Activated CD4-positive, alpha-beta T cell treated with anti-CD3 and anti-CD28 coated beads, Interleukin-2, amount 50 U/mL, for 16 hours (primary cell): ENCODE measurements at places on chromosomes 6 and 20.

GRCh38 chr6:158338311-158339112 lies 26.2 kb downstream of the TULP4 start:
- DNase-seq = no peak

- DNase-seq = no peak
Measured at GRCh38 chr20:2108987-2109386, 7.4 kb downstream of the STK35 start.

DNA sequence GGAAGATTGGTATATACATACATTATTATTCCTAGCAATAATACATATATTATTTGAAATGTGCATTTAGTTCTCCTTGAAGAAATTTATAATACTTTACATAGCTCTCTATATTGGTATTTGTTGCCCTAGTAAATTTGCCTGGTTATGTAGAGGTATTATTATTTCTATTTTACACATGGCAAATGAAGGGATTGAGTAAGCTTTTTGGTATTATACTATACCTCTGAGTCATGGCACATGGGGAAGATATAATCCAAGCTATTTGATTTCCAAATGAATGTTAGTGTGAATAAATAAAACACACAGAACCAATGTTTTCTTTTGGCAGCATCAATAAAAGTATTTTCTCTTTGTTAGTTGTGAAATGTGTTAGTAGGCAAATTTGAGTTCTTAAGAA lies 409.6 kb upstream of the SLC35B3 start:
- no peak for DNase-seq

- no peak for DNase-seq
Measured at GRCh38 chr6:88662163-88662580, 301.2 kb downstream of the RNGTT start.

DNA sequence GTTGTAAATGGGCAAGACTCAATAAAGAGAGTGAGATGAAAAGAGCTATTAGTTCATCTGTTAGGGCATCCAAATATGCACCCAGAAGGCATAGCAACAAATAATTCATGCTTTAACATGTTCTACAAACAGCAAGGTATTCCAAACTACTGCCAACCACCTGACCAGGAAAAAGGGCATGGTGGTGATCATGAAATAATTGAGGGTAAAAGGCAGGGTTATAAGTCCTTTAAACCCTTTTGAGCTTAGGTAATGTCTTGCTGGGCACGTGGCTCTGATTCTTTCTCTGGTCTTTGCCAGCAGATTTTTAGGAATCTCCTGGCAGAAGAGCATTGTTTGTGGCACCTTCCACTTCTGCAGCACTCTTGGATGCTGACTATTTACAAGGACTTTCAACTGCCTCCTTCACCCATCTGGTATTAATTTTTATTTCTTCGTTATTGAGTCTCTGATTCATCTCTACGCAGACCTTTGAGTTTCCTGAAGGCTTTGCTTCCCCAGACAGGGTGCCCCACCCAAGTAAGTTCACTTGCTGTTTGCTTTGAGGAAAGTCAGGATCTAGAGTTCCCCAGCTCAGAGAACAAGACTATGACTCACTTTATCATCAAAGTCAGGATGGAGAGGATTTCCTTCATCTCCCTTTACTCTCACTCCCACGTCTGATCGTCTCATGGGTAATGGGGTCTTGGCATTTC lies 83.4 kb upstream of the NEDD9 start:
- no peak for DNase-seq

DNA sequence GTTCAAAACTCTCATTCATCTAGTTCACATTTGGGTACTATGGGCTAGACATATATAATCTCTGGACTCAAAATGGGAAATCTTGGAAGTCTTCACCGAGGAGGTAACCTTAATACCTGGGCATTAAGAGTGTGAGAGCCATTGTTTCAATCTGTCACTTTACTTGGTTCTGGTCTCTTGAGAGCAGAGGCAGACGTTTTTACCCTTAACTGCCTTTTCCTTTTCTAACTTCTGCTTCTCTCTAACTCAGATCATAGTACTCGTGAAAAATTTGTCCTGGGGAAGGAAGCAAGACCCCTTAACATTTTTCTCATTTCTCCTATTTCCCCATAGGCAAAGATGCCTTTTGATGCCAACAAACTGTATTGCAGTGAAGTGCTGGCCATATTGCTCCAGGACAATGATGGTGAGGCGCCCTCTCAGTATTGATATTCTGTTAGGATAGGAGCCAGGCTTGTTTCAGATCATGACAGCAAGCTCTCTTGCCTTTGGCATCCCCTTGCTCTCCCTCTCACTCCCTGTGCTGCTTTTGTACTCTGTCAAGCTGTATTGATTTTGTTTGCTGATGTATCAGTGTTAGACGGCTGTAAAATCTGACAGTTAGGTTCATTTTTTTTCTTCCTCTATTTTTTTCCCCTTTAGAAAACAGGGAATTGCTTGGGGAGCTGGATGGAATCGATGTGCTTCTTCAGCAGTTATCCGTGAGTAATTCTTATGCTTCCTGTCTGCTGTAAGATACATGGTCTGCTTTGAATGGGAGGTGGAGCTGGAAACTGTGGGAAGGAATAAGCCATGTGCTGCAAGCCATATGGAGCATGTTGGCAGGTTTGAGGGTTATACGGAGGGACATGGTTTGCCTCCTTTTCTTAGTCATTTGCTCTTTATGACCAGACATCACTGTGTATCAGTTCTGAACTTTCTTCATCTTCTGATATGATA lies 83.5 kb downstream of the CTNNBL1 start:
- DNase-seq = no peak

DNA sequence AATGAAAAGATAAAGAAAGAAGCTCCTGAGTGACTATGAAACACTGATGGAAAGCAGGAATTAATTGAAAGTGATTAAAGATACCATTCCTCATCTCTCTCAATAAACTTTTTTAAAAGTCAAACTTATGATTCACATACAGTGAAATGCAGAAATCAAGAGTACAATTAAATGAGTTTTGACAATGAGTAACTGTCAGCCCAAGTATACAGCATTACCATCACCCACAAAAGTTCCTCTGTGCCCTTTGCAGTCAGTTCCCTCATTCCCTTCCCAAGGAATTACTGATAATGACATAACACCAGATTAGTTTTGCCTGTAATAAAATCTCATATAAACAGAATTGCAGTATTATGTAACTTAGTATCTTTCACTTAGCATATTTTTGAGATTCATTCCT lies 44.5 kb downstream of the ATG5 start:
- DNase-seq = no peak

DNA sequence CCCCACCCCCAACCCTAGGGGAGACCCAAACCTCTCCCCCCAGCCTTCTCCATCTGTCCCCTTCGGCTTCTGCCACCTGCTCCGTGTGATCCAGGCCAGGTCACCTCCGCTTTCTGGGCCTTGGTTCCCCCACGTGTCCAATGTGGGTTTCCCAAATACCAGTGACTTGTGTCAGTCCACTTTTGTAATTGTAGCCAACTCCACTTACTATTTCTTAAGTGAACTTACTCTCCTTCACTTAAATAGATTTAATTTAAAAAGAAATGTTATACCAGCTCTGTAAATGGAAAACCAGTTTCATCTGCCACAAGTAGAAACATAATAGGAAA lies 10.0 kb upstream of the FAM110A start:
- DNase-seq = no peak

GRCh38 chr6:14826456-14826855 lies 419.4 kb upstream of the JARID2 start:
- no peak for DNase-seq

DNA sequence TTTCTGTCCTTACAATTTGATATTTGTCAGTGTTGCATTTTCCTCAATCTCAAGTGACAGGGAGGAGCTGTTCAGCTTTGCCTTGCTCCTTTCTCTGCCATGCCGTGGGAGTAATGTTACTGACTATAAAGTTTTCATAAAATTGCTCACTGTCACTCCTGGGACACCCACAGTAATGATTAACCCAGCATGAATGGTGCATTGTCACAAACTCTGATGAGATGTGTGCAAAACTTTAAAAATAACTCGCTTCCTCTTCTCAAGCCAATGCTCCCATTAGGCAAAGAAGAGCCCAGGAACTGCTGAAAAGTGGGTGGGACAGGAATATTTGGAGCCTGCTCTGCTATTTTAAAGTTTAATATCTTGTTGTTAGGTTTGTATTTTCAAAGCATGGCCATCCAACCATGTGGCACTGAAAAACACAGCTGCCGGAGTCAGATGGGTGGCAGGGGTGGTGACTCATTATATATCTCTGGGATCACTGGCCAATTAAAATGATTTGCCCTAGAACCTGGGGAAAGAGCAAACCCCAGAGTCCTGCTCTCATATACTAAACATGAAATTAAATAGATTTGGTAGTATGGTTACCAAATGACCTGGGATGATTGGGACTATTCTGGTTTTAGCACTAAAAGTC lies 260.1 kb downstream of the BTBD3 start:
- no peak for DNase-seq

GRCh38 chr20:20078041-20078440 lies 25.7 kb downstream of the CFAP61 start:
- no peak for DNase-seq

GRCh38 chr20:47438464-47439381 lies 63.0 kb upstream of the NCOA3 start:
- peak; percentile 16 for DNase-seq
